ENCODE measurements at places on chromosomes 1 and 21.

- DNase-seq, result no peak
Observed at GRCh38 chr1:230800891-230801840, 54.0 kb downstream of the CAPN9 start.

GRCh38 chr1:112700290-112701226, 6.4 kb downstream of the RHOC start:
- peak; percentile 62 for DNase-seq

DNA sequence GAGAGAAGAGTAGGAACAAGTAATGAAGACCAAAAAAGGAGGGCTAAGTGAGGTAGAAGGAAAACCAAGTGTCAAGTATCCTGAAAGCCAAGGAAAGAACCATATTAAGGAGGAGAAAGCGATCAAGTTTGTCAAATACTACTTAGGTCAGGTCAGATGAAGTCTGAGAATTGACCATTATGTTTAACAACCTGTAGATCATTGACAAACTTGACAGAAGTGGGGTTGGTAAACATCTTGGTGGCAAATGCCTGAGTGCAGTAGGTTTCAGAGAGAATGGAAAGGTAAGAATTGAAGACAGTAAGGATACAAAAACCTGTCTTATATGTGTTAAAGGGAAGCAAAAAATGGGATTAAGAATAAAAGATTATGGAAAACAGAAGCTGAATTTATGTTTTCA, 3.7 kb upstream of the CHIA start:
- DNase-seq, result no peak

DNA sequence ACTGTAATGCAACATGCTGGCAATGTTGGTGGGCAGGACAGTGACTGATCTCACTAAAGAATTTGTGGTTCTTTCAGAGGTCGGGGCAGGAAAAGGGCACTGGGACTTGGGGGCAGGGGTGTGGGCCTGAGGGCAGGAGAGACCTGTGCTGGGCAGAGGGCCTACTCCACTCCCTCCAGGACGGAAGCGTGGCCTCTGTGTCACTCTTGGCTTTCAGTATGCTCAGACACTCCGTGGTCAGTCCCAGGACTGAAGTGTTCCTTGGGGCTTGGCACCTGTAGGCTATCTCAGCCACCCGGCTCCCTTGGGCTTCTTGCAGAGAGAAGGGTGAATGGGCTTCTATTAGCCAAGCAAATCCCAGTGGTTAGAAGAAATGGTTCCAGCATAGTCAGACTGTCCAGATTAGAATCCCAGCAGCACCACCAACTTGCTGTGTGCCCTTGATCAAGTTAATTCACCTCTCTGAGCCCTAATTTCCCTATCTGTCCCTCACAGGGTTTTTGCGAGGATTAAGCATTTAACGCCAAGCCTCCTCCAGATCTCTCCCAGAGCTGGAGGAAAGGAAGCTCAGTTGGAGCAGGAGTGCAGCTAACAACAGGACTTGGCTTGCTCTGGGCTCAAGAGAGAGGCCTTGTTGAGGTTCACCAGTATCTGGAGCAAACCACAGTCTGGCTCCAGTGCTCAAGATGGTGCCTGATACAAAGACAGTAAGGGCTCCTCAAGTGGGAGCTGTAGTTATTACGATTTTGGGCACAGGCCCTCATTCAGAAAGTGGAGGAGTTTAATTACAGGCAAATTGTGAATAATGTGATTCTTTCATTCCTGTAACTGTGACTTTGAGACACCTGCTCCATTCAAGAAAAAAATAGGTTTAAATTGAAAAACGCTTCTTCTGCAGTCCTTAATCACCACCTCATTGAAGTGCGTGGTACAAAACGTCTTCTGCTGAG, 57.7 kb upstream of the LRP8 start:
- no peak for DNase-seq

- no peak for DNase-seq
Observed at GRCh38 chr1:937521-937920, 13.8 kb downstream of the SAMD11 start.

GRCh38 chr1:33902486-33903209, 38.8 kb downstream of the HMGB4 start:
- DNase-seq, result no peak

- no peak for DNase-seq
Observed at GRCh38 chr1:168163670-168164069, 15.1 kb upstream of the TIPRL start.

DNA sequence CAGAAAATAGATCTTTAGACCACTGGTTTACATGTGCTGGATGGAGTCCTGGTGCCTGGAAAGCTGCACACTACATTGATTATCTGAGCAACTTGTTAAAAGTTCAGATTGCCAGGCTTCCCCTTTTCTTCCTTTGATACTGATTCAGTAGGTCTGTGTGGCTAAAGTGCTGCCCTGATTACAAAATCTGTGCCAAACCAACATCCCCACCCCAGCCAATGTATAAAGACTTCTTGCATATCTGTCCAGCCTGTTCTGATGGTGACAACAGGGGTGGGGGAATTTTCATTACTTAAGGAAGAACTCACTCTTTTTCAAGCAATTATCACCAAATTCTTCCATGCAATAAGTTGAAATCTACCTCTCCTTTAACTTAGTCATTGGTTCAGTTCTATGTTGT, 135.5 kb downstream of the TNFSF18 start:
- DNase-seq, result no peak

DNA sequence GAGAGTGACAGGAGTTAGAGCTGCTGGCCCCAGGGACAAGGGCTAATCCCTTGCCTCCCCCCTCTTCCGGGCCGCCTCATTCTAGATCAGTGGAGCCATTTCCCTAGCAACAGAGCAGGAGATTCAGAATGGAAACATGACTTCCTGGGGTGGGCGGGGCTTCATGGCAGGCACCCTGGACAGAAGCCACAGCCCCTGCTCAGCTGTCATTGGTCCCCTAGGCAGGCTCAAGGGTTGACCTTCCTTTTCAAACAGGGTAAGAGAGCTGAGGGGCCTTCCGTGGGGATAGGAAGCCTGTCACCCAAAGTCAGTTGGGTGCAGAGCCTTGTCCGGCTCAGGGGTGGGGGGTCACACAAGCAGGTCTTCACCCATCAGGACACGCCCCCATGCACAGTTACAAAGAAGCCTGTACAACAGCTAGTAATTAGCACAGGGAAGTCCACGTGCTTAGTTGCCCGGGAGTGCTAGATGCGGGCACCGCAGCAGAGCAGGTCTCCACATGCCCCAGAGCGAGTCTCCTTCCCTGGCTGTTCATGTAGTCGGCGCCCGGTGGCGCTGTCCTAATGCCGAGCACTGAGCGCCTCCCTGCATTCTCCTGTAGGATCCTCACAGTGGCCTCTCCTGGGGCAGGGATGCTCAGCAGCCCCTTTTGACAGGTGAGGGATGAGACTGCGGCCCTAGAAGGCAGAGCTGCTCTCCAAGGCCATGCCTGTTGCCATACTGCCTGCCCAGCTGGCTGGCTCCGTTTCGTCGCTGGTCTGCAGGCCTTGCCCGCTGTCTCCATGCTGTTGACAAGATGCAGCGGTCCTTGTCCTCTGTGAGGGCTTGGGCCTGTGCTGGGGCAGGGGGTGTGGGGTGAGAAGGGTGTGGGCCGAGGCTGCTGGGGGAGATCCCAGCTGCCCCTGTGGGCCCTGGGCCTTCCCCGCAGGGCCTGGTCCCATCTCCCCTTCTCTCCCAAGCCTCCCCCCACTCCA, 5.1 kb downstream of the TMEM201 start:
- DNase-seq, result peak; percentile 82

DNA sequence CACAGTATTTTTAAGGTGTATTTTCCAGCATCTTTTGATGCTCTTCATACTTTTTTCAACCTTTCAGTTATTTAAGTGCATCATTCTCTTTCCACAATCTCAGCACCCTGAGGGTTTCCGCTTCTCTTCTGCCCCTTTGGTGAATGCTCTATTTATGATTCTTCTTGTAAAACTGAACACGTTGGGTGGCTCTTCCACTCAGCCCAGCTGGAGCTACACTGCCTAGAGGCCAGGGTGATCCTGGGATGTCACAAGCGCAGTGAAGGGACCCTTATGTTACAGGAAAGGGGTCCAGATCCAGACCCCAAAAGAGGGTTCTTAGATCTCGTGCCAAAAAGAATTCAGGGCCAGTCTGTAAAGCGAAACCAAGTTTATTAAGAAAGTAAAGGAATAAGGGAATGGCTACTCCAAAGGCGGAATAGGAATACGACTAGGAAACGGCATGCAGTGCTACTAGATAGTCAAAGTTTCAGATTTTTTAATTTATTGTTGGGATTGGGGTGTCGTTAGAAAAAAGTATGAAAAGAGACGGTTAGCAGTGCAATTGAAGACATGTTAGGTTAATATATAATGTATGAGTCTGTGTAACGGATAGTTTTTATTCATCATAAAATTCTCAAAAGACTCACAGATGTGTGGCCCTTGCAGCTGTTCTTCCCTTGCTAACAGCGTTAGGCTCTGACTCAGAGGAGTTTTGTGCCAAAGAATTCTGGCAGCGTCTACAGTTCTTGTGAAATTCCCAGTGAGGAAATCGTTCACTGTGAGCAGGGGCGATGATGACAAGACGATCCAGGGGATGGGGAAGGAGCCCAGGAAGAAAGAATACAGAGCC, 14.4 kb upstream of the ERVH48-1 start:
- DNase-seq, result no peak

DNA sequence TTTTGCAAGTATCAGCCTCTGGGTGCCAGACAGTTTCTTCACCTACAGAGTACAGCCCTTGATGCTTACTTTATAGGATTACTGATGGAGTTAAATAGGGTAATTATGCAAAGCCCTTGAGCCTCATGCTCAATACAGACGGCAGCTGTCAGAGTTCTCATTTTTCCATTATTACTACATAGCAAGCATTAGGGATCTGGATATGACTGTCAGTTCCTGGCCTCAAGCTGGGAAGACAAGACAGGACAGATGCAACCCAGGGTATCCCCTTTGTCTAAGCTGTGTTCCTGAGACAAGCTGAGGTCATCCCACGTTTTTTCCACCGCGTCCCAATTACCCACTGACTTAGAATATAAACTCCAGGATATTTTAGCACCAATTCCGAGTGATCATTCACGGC, 94.4 kb downstream of the SLC35F3 start:
- no peak for DNase-seq

- no peak for DNase-seq
Observed at GRCh38 chr1:36511804-36512798, 29.4 kb upstream of the CSF3R start.

DNA sequence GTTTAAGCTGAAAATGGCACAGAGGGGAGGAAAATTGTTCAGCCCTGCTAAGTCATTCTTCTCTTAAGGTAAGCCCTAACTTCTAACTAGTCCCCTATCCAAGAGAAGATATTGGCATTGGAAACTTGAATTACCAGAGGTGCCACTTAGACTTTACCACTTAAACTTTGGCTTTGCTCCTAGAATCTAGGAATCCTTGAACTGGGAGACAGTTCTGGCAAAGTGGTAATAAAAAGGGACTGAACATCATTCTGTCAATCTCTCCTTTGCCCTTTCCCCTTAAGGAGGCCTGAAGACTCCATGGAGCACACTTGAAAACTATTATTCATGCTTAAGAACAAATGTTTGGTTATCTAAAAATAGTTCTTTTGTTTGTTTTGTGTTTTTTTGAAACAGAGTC, 8.4 kb downstream of the ATP1A4 start:
- DNase-seq, result no peak

DNA sequence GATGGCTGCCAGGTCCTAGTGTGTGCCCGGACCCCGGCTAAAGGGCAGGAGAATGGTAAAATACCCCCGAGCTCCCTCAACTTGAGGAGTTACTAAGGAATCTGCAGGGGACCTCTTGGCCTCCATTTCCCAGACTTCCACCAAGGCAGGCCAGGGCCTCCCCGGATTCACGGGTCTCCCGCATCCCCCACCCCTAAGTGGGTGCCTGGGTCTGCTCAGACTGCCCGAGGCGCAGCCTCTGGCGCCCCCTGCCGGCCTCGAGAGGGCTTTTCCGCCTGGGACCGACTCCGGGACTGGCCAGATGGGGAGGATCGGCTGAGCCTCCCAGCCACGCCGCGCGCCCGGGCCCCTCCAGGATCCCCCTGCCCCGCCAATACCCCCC, 1.7 kb downstream of the PLEKHG5 start:
- peak; percentile 77 for DNase-seq

DNA sequence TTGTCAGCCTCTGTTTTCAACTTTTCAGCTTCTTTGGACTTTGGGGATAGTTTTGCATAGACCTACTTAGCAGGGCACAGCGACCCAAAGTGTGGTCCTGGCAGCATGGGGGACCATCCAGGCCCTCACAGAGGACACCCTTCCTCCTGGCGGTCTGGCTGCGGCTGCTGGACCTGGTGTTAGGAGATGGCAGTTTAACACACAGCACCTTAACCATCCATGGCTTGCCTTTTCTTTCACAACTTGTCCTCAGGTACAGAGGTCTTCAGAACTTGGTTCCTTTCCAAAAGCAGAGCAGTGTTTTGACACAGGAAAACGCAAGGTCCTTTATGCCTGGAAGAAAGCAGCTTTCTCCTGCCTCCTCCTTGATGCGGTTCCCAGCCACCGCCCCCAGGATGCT, 68.1 kb downstream of the RHOU start:
- DNase-seq, result no peak

DNA sequence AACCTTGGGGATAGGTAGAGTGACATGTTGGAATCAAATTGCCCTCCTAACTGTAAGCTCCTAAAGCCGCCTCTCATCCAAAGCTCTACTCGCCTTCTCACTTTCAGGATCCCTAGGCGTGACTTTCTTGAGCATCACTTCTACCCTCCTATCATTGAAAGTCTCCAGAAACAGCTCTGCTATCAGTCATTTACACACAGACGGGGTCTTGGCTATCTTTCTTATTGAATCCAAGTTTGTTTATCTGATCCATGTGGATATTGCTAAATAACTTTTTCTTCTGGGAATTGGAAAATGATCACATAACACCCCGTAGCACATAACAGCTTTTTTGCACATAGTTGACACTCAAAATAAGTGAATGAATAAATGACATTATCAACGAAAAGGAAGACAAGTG, 216.4 kb upstream of the KIAA0040 start:
- DNase-seq, result no peak

- DNase-seq, result no peak
Observed at GRCh38 chr1:156476501-156477298, 23.9 kb downstream of the MEF2D start.

DNA sequence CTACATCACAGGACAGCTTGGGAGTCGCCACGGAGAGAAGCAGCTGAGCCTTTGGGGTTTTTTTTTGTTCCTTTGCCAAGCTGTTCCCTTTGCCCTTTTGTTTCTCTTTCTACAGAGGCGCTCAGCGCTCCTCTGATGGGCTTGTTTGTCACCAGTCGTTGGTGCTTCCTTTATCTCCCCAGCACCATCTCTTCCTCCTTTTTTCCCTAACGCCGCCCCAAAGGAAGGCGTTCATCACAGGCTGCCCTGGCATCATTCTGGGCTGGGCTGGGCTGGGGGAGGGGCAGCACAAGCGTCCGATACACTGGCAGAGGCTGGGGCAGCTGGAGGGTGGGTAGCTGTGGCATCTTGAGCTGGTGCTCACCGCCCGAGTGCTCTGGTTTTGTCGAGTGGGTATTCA, 10.5 kb downstream of the IGSF21 start:
- no peak for DNase-seq

GRCh38 chr1:60697204-60697994, 385.0 kb upstream of the NFIA start:
- no peak for DNase-seq

All from neural crest cell (in vitro differentiated cells).